ENCODE measurements at places on chromosomes 3 and 15.

DNA sequence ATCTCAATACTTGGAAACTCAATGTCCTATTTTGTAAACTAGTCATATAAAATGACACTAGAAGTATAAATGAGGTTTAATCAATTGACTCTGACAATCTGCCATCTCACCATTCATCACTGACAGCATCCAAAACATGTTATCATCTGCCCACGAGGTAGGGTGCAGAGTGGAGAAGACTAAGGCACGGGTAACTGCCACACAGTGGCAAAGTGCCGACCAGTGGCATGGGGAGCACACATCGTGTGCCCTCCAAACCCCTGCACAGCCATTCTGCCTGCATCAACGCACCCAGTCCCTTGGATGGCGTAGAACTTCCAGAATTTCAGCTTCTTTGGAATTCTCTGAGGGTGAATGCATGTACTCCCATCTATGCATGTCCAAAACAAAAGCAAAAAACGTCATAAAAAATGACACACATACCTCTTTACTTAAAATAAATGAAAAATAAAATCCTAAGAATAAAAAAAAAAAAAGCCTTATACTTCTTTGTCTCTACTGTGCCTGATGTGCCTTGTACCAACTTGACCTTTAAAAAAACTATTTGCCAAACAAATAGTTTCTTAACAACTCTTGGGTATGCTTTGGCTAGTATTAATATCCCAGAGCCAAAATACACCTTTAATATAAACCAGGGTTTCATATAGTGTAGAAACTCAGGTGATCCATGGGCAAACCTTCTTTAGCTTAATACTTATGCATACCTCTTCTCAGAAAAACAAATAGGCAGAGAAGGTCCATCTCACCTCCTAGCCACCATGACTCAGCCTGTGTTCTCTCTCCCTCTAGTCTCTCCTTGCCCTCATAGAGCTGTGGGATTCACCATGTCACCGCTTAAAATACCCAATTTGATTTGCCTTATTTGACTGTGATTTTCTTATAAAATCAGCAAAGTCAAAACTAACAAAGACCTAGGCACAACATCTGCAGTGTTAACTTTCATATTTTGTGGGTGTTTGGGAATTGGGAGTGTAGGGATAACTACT, 12.7 kb downstream of the CPOX start:
- no peak for DNase-seq

DNA sequence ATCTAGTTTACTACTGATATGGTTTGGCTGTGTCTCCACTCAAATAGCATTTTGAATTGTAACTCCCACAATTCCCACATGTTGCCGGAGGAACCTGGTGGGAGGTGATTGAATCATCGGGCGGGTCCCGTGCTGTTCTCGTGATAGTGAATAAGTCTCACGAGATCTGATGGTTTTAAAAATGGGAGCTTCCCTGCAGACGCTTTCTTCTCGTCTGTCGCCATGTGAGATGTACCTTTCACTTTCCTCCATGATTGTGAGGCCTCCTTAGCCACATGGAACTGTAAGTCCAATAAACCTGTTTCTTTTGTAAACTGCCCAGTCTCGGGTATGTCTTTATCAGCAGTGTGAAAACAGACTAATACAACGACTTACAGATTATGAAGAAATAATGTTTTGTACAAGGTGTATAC, 35.6 kb upstream of the PYDC2 start:
- no peak for DNase-seq

- DNase-seq, result no peak
Observed at GRCh38 chr15:85488997-85489396, 108.6 kb downstream of the AKAP13 start.

DNA sequence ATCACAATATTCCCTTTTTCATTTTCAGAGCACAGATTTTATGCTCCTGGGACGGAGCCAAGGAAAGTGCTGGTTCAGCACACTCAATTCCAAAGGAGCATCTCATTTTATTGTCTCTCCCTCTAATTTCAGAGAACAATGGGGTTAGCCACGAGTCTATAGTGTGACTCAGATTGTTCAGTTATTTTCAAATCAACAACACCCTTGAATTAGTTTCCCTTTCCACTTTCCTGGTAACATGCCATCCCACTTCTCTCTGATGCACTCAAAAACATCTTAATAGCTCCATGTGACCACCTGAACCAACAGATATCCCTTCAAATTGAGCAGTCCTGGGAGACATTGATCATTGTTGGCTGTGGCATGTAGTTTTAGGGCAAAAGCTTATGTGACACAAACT, 389.7 kb upstream of the MDFIC2 start:
- no peak for DNase-seq

DNA sequence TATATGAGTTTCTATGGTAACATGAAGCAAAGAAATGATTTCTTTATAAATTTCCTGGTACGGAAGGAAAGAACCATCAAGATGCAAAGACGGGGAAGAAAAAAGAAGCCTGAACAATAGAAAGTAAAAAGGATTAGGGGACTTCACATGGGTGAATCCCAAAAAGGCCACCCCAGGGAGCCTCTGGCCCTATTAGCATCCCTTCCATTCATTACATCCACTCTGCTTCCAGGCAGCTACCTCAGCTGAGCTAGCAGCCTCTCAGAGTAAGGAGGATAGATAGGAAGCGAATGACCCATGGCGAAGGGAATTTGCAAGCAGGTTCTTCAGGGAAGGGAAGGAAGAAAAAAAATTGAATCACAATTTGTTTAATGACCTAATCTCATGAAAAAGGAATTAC, 81.6 kb downstream of the GABRB3 start:
- DNase-seq, result no peak

DNA sequence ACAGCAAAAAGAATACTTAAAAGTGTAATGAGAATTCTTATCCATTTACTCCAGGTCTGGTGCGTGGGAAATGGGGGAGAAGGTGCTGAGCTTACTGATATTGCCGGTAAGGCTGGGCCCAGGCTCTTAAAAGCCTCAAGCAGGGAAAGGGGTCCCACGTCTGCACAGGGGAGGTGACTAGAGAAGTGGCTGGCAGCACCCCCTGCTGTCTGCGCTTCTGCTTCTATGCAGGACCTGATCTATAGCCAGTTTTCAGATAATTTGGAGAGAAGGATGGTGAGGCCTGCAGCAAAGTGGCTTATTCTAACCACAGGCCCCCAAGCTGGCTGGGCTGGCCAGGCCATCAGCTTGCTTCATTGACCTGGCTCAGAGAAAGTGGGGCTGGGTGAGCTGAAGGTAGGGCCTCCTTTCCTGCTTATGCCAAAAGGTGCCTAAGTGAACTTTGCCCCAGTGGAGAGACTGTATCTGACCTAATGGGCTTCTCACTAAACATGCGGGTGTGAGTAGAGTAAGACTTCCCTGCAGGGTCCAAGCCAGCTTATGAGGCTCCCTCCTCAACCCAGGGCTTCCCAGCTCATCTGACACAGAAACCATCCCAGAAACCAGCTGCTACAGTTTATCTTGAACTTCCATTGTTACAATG, 30.9 kb upstream of the ATP1B3 start:
- peak; percentile 8 for DNase-seq

GRCh38 chr3:32493437-32494414, 8.9 kb downstream of the CMTM6 start:
- no peak for DNase-seq

GRCh38 chr15:88604381-88605188, 16.6 kb upstream of the AEN start:
- DNase-seq, result no peak

GRCh38 chr15:33872416-33873106, 95.7 kb upstream of the CHRM5 start:
- no peak for DNase-seq

- DNase-seq, result peak; percentile 31
Observed at GRCh38 chr15:89177633-89178306, 43.6 kb downstream of the RLBP1 start.

DNA sequence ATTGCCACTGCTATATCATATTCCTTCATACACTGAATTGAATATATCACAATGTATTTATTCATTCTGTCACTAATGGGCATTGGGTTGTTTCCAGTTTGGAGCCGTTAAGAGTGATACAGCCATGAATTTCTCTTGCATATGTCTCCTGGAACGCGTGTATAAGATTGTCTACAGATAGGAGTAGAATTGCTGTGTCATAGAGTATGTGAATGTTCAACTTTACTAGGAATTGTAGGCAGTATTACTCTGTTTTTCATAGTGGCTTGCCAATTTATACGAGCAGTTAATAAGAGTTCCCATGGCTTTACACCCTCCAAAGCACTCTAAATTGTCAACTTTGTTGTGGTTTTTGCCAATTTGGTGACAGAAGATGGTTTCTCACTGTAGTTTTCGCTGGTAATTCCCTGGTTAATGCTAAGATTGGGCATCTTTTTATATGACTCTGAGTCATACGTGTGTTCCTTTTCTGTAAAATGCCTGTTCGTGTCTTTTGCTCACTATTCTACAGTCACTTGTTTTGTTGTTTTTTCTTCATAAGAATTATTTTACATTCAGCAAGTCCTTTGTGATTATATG, 136.1 kb upstream of the LIPC start:
- DNase-seq, result no peak

- DNase-seq, result no peak
Observed at GRCh38 chr15:62975515-62975914, 67.0 kb upstream of the TPM1 start.

DNA sequence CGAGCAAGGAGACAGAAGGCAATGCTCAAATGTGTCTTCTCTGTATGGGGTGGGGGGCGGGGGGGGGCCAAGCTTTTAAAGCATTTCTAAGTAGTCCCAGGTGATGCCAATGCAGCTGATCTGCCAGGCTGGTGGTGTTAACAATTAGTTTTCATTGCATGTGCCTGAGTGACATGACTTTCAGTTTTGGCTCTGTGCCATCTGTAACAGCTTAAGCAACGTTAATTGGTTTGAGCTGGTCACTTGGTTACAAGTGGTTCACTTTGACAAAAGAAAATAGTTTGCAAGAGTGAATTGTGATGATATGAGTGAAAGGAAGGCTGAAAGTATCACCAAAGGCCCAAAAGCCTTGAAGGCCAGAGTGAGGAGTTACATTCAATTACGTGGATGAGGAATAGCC, 26.4 kb upstream of the LRIG1 start:
- no peak for DNase-seq

DNA sequence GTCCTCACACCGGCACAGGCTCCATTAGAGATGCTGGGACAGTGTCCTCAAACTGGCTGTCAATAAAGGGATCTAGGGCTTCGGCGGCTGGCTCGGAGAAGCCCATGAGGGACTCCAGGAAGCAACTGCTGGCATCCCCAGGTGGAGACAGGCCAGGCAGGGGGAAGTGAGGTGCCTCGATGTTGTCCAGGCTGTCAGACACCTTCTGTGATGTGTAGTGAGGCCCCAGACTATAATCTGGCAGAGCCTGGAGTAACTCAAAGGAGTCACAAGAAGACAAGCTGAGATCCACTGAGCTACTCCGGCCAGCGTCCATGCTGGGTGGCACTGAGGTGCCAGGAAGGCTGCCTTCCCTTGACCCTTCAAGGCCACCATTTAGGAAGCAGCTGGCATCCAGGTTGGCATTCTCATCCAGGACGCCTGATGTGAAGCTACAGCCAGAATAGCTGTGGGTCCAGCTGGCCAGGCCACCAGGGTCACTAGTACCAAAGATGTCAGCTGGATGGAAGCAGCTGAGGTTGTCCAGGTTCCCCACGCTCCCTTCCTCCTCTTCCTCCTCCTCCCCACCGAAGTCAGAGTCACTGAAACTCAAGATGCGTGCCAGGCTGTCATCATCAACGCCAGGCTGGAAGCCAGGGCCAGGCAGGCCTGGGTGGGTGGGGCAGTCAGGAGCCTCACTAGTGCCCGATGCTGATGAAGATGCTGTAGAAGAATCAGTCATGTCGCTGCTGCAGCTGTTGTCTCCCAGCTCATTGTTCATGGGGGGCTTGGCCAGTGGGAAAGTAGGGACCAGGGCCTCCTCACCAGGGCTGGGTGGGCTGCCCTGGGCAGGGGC, 10.1 kb downstream of the CSRNP1 start:
- no peak for DNase-seq

DNA sequence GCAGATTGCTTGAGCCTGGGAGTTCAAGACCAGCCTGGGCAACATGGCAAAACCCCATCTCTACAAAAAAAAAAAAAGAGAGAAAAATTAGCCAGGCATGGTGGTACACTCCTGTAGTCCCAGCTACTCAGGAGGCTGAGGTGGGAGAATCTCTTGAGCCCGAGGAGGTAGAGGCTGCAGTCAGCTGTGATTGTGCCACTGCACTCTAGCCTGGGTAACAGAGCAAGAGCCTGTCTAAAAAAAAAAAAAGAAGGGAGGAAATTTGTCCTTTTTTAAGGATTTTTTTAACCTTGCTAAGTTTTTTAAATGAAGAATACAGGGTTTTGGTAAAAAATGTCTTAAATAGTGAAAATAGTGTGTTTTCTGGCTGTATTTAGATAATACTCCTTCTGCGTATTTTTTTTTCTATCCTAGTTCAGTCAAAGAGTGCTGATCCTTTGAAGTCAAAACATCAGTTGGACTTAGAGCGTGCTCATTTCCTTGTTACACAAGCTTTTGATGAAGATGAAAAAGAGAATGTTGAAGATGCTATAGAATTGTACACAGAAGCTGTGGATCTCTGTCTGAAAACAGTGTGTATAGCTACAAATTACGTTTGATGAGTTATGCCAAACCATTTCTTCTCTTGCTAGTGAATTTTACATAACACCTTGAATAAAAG, 11.1 kb downstream of the CAPN7 start:
- no peak for DNase-seq

GRCh38 chr3:183594636-183595035, 39.1 kb upstream of the KLHL6 start:
- no peak for DNase-seq

DNA sequence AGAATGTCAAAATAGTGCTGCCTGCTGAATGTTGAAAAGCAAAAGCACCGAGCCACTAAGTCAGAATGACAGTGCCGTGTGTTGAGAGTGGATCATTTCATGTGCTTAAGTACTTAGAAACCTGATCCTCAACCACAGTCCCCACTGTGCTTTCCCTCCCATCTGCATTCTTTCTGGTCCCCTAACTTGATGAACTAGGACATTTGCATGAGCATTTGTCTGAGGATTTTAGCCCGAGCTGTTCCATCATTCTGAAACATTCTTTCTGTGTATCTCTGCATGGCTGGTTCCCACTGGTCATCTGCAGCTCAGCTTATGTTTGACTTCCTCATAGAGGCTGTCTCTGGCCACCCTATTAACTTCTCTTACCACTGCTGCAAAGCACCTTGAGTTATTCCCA, 42.0 kb downstream of the SST start:
- no peak for DNase-seq

DNA sequence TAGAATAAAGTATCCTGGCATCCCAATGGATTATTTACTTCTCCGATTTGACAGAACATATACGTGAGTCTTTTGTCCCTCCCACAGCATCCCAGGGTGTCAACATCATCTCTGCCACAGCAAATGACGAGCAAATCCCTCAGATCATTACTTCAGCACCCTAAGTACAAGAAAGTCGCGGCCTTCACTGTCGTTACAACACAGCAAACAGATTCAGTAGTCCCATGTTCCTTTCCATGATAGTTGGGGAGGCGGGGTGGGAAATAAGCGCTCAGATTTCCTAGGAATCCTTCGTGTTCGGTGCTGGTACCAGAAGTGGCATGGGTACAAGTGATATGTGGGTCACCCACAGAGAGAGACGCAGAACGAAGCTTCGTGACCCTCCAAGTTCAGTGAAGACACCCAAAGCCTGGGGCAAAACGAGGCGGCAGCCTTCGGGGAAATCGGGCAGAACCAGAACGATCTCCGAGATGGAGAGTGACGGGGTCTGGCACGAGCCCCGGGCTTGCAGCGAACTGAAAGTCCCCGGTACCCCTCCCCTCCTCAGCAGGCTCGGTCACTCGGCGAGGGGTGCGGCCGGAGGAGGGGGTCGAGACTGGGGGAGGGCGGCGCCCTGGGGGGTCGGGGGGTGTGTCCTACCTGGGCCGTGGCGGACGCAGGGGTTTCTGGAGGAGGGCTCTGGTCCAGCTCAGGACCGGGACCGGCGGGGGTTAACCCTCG, 619 bp downstream of the TTBK2 start:
- DNase-seq, result no peak

Data from stimulated activated CD8-positive, alpha-beta memory T cell treated with anti-CD3 and anti-CD28 coated beads, Interleukin-15, amount 100 ng/mL, for 48 hours (primary cell).